ENCODE measurements at places on chromosomes 12 and 14. TPM values are rescaled to one million over a fixed set of nuclear protein-coding genes. Genes with fewer than 3 reads are reported as not detected.

GRCh38 chr12:118982984-118983761 is 1.8 kb downstream of the SRRM4 start:
- no peak for DNase-seq

The OR11H7 gene
- total RNA-seq, result not detected

The CELA1 gene
- total RNA-seq, result not detected

The C3AR1 gene
- 0.22 TPM for total RNA-seq

The TEX52 gene
- total RNA-seq, result not detected

The CLEC9A gene
- not detected for total RNA-seq

GRCh38 chr12:55713721-55714120 is 2.1 kb upstream of the BLOC1S1 start:
- no peak for DNase-seq

The ZNF385A gene
- 4.3 TPM for total RNA-seq

The ST8SIA1 gene
- total RNA-seq, result 1.0 TPM

The PARP11 gene
- 3.6 TPM for total RNA-seq

DNA sequence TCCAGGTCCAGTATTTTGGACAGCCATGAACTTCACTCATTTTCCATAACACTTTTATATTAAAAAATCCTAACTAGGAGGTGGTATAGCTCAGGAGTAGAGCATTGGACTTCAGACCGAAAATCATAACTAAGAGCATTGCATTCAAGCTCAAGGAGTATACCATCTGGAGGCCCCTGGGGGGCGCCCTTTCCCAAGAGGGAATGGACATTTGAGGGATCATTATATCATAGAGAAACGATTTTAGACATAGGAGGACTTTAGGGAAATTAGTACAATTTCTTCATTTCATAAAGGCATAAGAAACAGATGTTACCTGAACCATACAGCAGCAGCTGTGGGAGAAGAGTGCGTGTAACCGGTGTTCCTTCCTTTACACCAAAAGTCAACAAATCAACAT is 5.2 kb upstream of the ATG14 start:
- no peak for DNase-seq

The HIP1R gene
- 91.0 TPM for total RNA-seq

DNA sequence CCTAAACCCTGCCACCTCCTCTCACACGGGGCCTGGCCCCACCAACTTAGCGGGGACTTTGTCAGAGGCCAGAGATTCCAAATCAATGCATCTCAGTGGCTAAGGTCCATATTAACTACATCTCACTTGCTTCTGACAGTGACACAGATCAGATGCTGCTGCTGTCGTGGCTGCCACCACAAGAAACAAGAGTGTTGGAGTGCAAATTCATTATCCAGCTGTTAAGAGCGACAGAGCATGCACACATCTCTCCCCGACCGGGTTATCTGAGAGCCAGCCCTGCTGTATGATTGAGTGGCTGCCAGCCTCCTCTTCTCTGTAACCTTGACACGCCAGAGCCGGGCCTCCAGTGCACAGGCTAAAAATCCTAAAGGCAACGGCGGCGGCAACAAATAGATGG is 40.2 kb downstream of the SPRING1 start:
- no peak for DNase-seq

DNA sequence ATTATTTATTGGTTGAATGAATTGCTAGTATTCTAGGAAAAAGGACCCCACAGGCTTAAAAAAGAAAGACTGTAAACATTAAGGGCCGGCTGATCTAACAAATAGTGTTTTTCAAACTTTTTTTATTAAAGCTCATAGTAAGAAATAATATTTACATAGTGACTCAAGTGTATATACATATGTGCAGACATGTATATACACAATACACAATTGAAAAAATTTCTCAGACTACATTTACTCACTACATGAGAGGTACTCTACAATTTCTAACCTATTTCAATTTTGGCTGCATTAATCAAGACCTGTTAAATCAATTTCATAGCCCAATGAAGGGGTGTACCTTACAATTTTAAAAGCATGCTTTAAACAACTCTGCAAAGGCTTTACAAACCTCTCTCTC is 17.5 kb downstream of the KCNH5 start:
- DNase-seq, result no peak

DNA sequence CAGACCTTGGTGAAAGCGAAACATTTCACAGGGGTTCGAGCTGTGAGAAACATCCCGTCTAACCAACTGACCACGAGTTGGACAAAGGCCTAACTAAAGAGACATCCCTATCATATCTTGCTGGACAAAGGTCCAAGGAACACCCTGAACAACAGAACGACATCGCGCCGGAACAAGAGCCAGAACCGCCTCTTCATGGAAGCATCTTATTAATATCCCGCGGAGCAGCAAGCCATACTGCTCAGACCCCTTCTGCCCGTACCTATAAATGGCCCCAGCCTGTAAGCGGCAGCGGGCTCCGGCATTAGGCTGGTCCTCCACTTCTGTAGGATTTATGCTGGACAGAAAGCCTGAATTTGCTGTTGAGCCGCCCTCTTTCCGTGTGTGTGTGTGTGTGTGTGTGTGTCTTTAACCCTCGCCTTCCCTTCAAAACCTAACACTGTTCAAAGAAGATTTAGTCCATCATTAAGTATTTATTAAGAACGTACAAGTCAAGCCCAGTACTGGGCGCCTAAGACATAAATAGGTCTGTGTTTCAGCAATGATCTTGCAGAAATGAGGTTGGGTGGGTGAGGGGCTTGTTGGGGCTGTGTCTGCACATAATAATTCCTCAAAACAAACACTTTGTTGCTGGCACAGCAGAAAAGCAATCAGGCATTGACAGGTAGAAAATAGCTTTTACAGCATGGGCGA is 1.9 kb downstream of the SLC6A15 start:
- no peak for DNase-seq

GRCh38 chr14:92413379-92413778 is 90.4 kb downstream of the SLC24A4 start:
- DNase-seq, result no peak

All from epithelial cell of proximal tubule (primary cell).